ENCODE measurements at places on chromosomes 12 and 14.

DNA sequence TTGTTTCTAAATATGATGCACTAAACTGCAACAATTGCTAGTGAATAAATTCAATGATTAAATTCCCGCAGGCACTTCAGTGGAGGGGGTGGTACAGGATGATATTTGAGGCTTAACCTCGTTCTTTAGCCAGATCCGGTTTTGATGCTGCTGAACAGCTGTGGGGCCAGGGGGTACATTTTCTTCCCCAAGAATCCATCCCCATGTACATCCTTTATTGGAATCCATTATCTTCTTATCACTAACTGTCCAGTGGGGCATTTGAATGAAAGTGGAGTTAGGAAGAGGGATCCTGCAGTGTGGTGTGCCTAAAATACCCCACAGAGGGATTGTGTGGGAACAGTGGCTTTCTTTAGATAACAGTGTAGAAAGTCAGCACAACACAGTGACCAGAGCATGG lies 45.2 kb upstream of the OASL start:
- no peak for DNase-seq

DNA sequence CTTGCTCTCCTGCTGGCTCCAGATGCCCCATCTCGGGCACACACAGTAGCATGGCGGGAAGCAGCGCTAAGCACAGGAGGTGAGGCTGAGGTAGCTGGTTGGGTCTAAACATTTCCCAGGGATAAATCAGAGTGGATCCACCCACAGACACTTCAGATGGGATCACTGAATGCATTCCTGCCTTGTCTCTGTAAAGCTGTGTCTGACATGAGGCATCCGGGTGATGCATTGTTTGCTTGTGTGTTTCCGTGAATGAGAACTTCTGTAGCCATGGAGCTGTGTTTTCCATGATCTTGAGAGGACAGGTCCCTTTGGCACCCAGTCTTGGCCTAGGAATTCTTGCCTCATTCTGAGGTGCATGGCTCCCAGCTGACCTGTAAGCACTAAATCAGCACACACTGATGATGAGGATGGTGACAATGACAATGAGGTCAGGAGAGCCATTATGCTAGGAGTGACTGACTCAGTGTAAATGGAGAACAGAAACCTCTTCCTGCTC lies 6.7 kb upstream of the KRT75 start:
- DNase-seq, result no peak

DNA sequence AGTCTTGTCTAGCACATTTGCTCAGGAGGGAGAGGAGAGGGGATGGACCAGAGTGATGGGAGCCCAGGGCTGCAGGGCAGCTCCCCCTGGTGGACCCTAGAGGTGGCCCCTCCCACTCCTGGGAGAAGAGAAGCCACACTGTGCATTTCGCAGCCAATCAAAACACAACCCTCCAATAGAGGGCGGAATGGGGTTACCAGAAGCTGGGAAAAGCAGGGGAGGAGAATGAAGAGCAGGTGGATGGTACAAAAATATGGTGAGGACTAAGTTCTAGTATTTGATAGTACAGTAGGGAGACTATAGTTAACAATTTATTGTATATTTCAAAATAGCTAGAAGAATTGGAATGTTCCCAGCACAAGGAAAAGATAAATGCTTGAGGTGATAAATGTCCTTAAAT lies 23.6 kb downstream of the VASH1 start:
- DNase-seq, result peak; percentile 23

DNA sequence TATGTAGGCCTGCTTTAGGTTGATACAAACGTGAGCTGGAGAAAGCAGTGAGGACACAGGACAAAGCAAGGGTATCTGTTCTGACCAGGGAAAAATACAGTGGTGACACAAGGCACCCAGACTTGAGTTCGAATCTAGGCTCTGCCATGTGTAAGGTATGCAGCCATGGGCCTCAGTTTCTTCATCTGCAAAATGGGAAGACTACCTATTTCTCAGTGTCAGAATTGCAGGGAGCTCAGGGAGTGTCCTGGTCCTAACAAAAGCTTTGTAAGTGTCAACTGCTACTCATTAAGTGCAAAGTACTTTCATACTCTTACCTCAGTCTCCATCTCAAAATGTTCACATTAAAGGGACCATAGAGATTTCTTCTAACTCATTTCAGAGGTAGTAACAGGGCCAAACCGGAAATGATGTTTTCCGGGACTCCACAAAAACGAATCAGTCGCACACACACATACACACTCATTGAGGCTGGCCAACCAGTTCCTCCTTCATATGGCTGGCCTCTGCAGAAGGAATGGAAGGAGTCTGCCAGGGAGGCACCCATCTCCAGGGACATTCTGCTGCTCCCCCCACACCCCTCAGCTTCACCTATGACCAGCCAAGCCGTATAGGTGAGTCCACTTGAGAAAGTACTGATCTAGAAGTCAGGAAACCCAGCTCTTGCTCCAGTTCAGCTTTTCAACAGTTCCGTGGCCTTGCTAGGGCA lies 7.8 kb downstream of the CTDSP2 start:
- no peak for DNase-seq

- DNase-seq, result no peak
Observed at GRCh38 chr14:74911221-74911620, 11.8 kb downstream of the RPS6KL1 start.

GRCh38 chr12:15555446-15555845 lies 233.1 kb downstream of the PTPRO start:
- DNase-seq, result no peak

- DNase-seq, result peak; percentile 60
Observed at GRCh38 chr12:51972849-51973273, 21.4 kb downstream of the ACVR1B start.

DNA sequence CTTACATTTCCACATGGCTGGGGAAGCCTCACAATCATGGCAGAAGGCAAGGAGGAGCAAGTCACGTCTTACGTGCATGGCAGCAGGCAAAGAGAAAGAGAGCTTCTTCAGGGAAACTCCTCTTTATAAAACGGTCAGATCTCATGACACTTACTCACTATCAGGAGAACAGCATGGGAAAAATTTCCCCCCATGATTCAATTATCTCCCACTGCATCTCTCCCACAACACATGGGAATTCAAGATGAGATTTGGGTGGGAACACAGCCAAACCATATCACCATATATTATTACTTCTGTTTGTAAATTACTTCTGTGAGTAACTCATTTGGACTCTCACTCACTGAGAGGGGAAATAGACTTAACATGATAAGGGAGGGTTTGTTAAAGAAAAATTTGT lies 1496.8 kb upstream of the TMEM132C start:
- DNase-seq, result peak; percentile 5

DNA sequence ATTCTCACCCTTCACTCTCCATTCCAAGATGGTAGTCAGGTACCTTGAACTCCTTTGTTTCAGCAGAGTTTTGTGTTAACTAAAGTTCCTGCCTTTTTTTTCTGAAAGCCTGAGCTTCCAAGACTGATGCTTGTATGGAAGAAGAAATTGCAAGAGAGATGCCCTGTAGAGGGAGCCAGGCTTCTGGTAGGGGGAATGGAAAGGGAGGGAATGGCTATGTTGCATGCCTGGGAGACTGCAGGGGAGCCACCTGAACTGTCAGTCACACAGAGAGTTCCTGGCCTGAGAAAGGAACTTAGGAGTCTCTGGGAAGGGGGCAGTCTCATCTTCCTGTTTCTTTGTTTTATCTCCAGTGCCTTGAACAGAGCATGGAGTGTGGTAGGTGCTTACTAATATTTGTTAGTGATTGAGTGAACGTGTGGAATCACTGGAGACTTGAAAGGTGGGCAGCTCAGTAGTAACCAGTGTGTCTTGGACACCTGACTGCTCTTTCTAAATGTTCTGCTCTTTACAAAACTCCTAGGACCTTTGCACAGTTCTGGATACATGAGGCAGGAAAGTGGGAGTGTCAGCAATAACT lies 132.2 kb downstream of the ANO4 start:
- no peak for DNase-seq

- no peak for DNase-seq
Observed at GRCh38 chr12:21341769-21342168, 7.1 kb upstream of the SLCO1A2 start.

- no peak for DNase-seq
Observed at GRCh38 chr12:4286228-4286627, 12.7 kb downstream of the CCND2 start.

- DNase-seq, result peak; percentile 96
Observed at GRCh38 chr14:102591944-102592762, at the start of gene RCOR1. Gene RCOR1, plus strand, starts transcription at chr14:102592649. Its CDS starts 238 bp downstream, at chr14:102592887.

GRCh38 chr12:96093543-96094196 lies 58.3 kb upstream of the LTA4H start:
- no peak for DNase-seq

- no peak for DNase-seq
Observed at GRCh38 chr12:1885082-1885596, 33.3 kb downstream of the CACNA2D4 start.

DNA sequence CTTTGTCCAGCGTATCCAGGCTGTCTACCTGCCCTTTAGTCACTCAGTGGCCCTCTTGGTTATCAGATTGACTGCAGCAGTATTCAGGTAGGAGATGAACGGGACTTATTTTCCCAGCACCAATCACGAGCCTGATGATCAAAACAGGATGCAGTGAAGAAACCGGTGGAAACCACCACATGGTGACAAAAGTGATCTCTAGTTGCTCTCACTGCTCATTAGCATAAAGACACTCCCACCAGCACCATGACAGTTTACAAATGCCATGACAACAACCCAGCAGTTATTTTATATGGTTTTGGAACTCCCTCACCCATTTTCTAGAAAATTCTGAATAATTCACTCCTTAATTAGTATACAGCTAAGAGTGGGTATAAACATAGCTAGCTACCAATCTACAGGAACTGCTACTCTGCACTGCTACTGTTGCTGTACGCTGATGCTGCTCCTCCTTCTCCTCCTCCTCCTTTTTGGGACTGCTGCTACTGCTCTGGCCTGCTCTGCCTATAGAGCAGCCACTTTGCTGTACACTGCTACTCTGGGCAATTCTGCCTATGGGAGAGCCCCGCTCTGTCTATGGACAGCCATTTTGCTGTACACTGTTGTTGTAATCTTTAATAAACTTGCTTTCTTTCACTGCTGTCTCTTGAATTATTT lies 142.5 kb upstream of the SSTR1 start:
- DNase-seq, result no peak

DNA sequence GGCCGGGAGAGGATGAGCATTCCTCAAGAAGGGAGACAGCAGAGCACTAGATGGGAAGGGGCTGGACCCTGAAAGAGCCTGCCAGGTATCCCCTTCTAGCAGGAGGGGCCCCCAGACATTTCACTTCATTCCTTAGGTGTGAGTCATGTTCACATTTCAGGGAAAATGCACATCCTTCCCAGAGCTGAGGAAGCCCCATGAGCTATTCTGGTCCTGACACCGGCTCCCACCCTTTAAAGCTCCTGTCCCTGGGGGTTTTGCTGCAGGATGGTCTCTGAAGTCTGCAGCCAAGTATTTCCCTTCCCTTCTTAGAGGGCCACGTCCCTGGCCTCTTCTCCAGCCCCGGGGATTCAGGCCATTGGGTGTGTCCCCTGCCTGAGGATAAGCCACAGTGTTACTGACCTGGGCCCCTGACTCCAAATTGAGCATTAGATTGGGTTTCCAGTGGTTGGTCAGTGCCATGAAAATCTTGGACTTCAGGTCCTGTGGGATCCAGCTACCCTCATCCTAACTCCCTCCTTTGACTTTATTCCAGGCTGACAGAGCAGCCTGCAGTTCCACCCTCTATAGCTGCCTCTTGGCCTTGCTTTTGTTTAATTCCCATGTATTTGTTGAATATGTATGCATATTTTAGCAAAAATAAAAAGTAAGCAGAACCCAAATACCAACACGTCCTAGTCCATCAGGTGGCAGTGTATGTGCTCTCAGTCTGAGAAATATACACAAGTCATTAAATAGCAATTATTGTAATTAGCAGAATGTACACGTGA lies 267.1 kb downstream of the CACNA1C start:
- no peak for DNase-seq

DNA sequence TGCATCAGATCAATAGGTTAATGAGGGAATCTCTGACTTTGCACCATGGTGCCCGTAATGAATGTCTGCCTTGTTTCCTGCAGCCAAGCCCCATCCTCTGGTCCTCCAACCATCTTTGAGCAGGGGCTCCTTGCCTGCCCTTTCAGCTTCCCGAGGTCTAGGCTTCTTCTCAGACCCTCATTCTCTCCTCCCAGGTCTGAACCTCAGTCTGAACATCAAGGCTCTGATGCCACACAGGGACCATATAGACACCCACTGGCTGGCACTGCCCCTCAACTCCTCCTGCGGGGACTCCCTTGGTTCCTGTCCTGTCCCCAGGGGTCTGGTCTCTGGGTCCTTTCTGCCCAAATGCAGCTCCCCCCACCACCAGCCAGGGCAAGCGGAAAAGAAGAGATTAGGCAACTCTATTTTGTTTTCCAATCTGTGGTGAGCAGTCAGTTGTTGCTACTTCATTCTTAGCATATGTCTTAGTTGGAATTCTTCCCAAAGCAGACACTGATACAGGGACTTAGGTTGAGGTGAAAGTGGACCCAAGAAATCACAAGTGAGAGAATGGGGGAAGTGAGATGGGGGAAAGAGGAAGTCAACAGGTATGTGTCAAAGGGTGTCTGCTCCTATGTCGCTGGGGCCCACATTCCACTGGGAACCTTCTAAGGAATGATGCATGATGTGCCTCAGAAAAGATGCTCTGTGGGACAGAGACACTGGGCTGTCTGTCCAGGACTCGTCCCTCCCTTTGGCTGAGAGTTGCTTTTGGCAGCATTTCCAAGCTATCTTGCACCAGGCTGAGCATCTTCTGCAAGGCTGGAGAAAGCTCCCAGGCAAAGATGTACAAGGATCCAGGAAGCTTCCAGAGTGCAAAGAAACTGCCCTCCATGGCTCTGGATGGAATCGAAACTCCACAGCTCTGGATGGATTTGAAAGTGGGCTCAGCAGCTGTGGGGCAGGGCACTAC lies 1096.5 kb upstream of the TMEM132C start:
- DNase-seq, result no peak

- DNase-seq, result no peak
Observed at GRCh38 chr12:108906971-108907370, 27.1 kb downstream of the DAO start.

GRCh38 chr14:53619691-53620231 lies 336.9 kb downstream of the BMP4 start:
- peak; percentile 23 for DNase-seq

- DNase-seq, result peak; percentile 23
Observed at GRCh38 chr14:37246427-37246829, 48.7 kb downstream of the MIPOL1 start.

Data from AG09309 (cell line).